ENCODE measurements at places on chromosomes 2 and 18.

- no peak for DNase-seq
Observed at GRCh38 chr2:26521054-26521912, 43.4 kb upstream of the OTOF start.

- no peak for DNase-seq
Observed at GRCh38 chr2:101981504-101981903, 10.3 kb upstream of the IL1R2 start.

GRCh38 chr2:140596447-140596846 lies 1534.4 kb downstream of the LRP1B start:
- DNase-seq = no peak

DNA sequence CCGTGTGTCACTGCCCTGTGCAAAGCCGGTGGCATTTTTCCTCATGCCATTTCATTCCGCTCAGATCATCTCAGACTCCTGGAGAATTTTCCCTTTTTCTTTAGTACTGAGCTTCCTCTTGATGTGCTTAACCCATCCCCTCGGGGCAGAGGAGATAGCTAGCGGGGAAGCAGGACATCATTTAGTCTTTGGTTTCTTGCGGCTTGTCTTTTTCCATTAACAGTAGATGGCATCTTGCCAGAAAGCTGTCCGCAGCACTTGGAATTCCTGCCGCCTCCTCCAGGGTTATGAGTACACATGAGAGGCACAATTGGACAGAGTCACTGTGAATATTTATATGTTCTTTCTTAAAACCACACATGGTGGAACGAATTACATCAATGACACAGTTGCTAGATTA lies 226.6 kb downstream of the ALPK2 start:
- no peak for DNase-seq

DNA sequence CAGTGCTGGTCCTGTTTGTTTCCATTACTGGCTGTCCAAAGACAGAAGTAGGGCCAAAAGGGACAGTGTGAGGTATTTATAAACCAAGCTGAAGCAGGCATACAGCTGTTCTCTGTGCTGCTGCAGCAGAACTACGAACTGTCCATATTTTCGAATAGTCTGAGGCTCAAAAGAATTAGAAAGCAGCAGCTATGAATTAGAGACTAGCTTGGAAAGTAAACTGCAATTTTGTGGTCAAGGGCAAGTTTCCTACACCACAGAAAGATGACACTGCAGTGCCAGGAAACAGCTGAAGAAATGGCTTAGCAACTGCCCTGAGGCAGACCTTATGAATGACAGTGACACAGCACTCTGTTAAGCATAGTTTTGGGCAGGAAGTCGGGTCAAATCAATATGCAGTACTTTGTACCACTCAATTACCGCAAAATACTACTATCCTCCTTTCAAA lies 125.3 kb downstream of the TMEM131 start:
- peak; percentile 25 for DNase-seq

DNA sequence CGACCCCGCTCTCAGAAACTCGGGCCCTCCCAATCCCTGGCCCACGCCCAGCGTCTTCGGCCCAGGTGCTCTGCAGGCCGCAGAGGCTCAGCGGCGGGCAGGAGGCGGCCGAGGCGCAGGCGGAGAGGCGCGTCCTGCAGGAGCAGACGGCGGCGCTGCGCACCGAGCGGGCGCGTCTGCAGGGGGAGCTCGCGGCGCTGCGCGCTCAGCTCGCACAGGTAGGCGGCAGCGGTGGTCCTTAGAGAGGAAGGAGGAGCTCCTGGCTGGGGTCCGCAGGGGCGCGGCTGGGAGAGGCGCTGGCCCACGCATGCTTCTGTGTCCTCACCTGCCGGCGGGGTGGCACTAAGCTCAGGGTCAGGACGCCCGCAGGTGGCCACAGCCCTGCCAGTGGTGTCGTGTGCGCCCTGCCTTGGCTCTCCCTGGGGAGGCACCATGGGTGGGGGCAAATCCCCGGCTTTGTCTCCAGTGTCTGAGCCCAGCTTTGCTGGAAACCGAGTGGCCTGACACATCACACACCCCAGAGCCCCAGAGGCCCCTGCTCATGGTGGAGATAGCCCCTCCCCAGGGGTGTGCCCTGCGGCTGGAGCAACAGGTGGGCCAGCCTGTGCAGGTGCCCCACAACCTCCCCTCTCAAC lies 14.9 kb upstream of the SNED1 start:
- no peak for DNase-seq

GRCh38 chr2:42793334-42794270 lies 1.2 kb upstream of the HAAO start:
- no peak for DNase-seq

DNA sequence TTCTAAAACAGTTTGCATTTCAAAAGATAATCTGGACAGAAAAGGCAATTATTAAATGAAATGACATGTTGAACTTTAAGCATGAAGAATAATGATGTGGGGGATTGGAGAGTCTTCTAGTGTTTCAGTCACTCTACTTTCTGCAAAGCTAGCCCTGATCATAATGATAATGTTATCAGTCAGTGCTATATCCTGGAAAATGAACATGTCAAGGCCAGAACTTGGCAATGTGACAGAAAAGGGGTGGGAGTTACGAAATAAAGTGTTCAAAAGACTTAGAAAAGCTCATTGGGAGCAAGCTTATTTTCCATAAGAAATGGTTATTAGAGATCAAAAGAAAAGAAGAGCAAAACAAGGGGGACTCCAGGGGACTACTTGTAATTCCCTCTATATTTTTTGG lies 288.5 kb upstream of the SLC8A1 start:
- DNase-seq = no peak

DNA sequence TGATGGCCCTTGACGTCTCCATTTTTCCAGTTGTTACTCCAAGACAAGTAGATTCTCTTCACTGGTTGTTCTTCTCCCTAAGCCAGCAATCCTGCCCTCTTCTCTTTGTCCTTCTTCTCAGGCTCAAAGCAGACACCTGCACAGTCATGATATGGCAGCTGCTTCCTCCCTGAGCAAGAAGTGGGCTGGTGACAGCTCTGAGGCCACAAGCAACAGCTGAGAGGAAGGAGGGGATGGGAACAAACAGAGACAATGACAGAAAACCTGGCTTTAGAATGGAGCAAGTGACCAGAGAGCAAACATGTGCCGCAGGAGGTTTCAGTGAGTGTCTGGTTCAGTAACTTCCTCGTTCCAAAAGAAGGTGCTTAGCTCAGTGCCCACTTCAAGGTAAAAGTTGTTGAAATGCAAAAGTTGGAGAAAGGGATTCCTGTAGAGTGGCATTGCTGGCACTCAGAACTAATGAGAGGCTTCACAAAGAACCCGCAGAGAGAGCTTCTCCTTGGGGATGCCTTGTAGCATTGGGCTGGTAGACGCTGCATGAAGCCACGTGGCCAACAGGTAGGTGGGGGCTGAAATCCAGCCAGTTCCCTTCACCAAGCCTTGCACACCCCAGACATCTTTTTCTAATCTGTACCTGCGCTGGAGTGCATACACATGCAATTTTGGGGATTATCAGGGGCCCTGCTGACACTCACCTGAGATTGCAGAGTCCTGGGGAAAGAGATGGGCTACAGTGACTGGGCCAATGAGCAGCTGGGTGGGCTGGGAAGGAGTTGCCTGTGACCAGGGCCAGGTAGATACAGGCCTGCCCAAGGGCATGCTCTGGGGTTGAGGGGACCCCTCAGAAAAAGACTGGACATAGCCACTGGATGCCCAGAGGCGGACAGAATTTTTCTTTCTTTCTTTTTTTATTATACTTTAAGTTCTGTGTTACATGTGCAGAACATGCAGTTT lies 153.3 kb upstream of the RAB12 start:
- DNase-seq = no peak

GRCh38 chr2:193695367-193695766 lies 1500.6 kb upstream of the TMEFF2 start:
- DNase-seq = peak; percentile 44

- peak; percentile 30 for DNase-seq
Observed at GRCh38 chr2:25672494-25673299, 680 bp downstream of the DTNB start.

- DNase-seq = no peak
Observed at GRCh38 chr2:7745369-7745768, 828.2 kb downstream of the RNF144A start.

GRCh38 chr2:190405070-190405469 lies 3.1 kb upstream of the MFSD6 start:
- DNase-seq = no peak

GRCh38 chr18:67467188-67467587 lies 49.3 kb downstream of the DSEL start:
- DNase-seq = no peak

DNA sequence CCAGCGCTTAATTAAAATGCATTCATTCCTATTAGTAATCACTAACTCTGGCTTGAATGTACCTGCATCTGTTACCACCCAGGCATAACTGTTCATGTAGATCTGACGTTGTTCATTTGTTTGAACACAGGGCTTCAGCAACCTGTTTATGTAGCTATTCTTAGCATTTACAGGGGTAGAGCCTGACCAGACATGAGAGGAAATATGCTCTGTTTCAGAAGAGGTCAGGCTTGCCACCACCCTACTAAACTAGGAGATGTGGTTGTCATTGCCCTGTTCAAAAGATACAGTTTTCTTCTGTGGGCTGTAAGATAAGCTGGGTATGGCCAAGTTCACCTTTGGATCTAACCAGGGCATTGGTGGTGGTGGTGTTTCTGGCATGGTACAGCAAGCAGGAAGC lies 8.8 kb downstream of the MGAT5 start:
- DNase-seq = no peak

DNA sequence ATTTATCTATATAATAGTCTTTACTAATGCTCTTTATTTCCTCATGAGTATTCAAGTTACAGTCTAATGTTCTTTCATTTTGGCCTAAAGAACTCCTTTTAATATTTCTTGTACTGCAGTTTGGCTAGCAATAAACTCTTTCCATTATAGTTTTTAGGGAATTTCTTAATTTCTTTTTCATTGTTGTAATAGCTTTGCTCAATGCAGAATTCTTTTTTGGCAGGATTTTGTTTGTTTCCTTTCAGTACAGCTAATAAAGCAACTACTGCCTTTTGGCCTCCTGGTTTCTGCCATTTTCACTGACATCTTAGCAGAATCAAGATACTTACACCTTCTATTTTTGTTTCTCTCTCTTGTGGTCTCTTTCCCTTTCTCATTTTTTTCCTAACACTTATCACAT lies 390.4 kb upstream of the RGPD4 start:
- no peak for DNase-seq

- no peak for DNase-seq
Observed at GRCh38 chr2:77834360-77835002, 312.3 kb upstream of the LRRTM4 start.

DNA sequence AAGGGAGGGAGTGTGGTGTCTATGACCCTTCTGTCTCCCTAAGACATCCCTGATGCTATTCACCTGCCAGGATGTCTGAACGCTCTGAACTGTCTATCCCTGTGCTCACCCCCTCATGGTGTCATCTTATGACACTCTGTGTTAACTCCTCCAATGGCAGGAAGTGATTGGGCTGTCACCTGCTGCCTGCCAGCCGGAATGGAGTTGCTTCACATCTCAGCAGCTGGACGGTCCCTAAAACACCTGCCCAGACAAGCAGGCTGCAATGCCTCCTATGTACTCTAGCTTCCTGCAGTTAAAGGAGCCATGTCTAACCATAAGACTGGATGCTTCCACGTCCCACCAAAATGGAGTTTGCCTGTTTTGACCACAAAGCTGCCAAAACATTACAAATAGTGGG lies 99.9 kb downstream of the CPO start:
- DNase-seq = no peak

DNA sequence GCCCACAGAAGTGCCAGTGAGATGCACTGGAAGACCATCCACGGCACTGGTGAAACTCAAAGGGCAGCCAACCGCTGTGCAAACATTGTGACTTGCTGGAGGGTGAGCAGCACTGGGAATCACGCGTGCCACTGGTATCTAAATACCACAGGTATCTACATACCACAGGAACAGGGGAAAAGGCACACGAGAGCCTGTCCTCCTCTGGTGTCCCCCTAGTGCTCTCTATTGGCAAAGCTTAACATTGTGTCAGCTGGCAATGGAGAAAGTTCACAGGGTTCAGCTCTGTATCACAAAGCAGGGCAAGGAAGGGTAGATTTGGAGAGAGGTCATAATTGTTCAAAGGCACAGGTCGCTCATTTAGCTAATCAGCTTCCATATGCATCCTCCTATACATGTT lies 12.6 kb upstream of the SEC11C start:
- no peak for DNase-seq

DNA sequence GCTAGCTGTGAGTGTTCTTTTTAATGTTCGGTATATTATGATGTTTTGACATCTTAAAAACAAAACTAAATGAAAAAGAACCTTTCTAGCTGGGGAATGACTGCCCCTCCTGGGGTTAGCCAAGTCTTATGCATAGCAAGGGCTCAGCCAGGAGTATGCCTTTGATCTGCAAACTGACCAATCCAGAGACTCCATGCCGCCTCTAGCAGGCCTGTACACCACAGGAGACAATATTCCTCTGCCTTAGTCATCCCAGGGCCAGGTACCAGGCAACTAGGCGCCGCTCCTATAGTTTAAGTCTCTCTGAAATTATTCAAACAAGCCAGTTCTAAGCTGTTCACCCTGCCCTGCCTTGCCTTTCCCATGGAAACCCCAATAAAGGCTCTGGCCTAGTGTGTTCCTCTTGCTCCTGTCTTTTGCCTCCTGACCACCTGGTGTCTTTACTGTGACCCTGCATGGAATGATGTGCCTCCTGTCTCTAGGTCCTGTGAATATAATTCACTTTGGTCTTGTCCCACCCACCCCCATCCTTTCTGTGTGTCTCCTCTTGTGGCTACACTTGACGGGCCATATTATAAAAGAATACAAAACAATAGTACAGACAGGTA lies 52.0 kb upstream of the CHN1 start:
- DNase-seq = no peak

GRCh38 chr2:45210462-45211195 lies 201.4 kb upstream of the SIX2 start:
- DNase-seq = no peak

- peak; percentile 15 for DNase-seq
Observed at GRCh38 chr2:229313591-229313990, 42.5 kb upstream of the PID1 start.

GRCh38 chr2:211986313-211986712 lies 552.3 kb downstream of the ERBB4 start:
- no peak for DNase-seq

DNA sequence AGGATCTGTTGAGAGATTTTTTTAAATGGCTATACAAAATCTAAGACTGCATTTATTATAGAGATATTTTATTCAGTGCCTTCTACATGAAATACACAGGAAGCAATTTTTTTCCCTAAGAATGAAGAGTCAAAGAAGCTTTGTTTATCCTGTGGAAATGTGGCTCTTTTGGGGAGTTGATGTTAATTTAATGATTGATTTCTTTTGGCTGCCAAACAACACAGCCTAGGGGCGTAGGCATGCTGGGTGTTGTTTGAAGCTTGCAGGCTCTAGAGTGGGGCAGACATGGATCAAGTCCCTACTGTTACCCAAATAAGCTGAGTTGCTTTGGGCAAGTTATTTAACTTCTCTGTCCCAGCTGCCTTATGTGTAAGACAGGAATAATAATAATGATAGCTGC lies 21.1 kb upstream of the PLEK start:
- DNase-seq = no peak
